ENCODE measurements at places on chromosomes 11 and 22.

DNA sequence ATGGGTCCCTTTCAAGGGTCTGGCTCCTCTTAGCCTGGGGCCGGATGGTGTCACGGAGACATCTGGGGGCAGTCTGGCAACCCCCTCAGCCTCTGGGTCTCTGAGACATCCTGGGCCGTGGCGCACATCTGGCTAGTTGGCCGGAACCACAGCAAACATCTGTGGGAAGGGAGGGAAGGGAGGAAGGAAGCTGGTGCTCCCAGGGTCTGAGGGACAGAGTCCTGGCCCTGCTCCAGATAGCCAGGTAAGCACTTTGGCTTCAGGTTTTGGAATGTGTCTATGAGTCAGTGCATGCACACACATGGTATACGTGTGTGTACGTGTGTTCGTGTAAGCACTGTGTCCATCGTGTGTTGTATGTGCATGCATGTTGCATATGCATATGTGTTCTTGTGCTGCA is 225.1 kb downstream of the MN1 start:
- no peak for DNase-seq

GRCh38 chr11:46270684-46271083 is 6.8 kb upstream of the CREB3L1 start:
- DNase-seq, result no peak

DNA sequence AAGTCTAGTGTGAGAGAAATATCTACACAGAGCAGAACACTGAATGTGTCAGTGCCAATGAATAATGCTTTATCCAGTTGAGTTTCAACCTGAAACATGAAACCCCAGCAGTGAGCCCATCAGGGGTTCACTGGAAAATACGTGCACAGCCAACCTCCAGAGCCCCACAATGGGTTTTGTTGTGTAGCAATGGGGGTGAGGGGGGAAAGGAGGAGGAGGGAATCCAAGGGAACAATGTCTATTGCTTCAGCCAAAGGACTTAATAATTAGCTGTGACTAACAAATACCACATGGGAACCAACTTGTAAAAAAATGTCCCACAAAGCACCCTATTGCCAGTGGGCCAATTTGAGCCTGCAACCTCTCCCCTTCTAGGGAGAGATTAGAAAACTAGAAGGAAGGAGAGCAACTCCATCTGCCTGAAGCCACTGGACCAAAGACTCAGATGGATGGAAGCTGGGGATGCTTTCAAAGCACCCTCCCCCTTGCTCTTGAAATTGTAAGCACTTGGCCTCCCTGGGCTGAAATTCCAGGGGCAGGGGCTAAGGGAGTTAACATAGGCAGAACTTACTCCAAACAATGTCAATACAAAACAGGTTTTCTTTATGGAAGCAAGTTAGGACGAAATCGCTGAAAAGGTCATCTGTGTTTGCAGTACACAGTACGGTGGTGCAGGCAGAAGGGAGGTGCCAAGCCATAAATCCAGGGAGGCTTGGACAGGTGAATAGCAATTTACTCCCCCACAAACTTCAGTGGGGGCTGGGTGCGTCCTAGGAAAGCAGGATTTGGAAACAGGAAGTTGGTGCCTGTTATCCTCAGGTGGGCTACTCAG is 99.8 kb downstream of the ARL14EP start:
- peak; percentile 85 for DNase-seq

GRCh38 chr11:2868506-2869133 is 17.0 kb downstream of the CDKN1C start:
- DNase-seq, result no peak

GRCh38 chr22:47287516-47287915 is 525.1 kb downstream of the TBC1D22A start:
- DNase-seq, result no peak

DNA sequence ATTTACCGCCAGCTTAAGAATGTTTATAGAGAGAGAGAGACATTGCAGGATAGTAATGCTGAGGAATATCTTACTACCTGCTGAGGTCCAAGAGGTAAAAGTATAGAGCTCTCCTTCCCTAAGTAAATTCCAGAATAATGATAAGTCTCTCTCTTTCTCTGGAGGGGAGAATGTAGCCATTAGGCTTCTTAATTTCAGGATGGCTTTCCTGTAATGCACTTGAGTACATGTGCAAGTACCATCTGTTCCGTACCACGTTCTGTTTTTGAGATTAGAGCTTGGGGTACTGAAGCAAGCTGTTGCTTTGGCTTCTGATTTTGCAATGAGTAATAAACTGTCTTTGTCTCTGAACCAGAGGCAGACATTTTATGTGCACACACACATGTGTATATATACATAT is 1314.0 kb downstream of the JRKL start:
- DNase-seq, result no peak

DNA sequence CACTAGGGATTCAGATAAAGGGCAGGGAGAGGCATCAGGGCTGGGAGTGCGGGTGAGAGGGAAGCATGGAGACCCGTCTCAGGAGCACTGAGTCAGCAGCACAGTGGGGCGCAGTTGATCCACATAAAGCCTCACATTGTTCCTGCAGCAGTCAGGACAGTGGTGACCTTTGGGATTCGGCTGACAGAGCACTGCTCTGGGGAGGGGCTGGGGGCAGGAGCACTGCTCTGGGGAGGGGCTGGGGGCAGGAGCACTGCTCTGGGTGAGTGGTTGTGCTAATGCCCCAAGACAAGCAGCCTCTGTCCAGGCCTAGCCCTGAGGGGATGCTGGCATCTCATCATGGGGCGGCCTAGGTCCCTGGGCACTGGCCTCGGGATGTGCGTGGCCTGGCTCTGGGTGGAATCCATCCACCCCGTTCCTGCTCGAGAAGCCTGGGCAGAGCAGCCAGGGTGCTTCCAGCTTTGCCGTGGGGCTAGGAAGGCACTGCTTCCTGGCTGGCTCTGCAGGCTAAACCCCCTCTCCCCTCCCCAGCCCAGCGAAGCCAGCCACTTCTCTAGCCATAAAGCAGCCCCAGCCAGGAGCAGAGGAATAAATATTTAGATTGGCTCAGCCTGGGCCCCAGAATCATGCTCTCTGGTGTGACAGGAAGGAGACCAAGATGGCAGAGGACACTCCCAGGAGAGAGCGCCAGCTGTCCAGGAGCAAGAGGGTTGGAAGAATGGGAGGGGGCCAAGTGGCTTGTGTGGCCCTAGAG is 7.3 kb downstream of the OAF start:
- DNase-seq, result no peak

DNA sequence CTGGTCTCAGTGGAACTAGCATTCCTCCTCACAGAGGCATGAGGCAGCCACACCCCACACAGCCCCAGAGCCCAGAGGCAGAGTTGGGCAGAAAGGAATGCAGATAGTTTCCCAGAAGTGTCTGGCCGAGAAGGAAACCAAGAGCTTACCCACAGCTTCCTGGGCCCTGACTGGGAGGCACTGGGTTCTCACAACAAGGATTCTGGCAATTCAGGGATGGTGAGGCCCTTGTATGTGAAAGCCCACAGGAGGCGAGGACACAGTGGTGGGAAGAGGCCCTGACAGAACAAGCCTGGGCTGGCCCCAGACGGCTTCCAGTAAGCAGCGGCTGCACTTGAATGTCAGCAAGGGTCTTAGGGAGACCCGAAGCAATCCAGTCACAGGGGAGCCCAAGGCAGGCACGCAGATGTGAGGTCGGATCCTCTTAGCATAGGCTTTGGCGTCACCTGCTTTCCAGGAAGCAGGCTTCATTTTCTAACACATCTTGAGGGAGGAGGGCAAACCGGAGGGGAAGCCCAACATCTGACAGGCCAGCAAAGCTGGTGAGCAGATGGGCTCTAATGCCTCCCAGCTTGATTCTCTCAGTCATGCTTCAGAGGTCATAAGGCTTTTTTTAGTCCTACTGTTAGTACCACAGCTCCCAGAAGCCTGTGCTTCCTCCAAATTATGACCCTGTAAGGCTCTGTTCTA is 78.3 kb upstream of the AKIP1 start:
- peak; percentile 90 for DNase-seq

GRCh38 chr11:1736447-1736992 is 13.9 kb downstream of the IFITM10 start:
- DNase-seq, result no peak

DNA sequence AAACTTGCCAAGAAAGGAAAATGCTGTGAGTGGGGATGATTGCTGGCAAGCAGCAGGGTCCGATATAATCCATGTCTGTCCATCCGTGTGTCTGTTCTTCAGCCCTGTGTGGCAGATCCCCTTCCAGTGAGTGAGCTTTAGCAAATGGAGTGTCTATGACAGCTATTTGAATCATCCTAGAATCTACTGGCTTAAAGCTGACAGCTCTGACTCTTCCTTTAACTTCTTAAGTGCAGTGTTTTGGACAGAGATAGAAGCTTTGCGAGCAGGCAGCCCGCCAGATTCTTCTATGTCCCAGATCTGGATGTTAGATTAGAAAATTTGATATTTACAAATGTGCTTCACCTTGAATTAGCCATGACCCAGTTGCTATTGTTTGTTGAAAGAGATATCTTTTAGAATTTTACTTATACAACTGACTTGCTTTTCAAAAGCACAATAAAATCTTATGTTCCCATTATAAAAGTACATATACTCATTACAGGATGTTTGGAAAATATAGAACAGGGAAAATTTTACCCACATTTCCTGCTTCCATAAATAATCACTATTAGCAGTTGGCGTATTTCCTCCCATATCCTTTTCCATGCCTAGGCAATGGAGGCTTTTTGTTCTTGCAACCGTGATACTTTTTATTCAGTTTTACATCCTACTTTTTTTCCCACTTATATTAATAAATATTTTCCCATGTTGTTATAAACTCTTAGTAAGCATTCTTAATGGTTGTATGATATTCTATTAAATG is 124.5 kb downstream of the COMMD9 start:
- DNase-seq, result no peak

- DNase-seq, result no peak
Observed at GRCh38 chr11:28140689-28141455, 32.7 kb downstream of the METTL15 start.

DNA sequence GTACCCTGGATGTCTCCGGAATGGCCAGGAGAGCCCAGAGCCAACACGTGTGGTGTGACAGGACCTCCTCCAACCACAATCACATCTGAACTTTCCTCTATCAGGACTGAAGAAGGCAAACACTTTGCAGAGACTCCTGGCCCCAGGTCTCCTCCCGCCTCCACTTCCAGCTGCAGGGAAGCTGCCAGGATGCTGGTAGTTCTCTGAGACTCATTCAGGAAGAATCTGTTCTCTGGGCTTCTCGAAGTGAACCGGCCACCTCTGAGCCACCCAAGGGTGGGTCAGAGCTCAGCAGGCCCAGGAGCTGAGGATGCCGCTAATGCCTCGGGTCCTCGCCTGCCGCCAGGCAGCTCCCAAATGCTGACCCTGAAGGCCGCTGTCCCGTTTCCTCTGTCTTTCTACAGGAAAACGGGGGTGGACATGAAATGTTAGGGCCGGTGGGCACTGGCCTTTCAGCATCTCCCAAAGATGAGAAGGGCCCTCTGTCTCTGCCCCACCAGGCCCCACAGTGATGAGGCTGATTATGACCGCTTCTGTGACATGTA is 789.9 kb downstream of the BRD1 start:
- DNase-seq, result peak; percentile 37

Measured in kidney (tissue), 22 donors.